ENCODE measurements at places on chromosomes 5 and 9.

DNA sequence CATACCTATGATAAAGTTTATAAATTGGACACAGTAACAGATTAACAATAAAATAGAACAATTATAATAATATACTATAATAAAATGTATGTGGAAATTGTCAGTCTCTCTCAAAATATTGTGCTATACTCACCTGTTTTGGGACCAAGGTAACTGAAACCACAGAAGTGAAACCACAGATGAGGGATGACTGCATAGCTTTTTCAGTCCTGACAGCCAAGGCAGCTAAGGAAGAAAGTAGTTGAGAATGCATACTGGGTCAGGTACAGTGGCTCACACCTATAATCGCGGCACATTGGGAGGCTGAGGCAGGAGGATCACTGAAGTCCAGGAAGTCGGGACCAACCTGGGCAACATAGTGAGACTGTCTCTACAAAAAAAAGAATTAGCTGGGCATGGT, 8.9 kb downstream of the SRP19 start:
- DNase-seq = no peak

- no peak for DNase-seq
Observed at GRCh38 chr5:67176936-67177335, 19.7 kb downstream of the CD180 start.

DNA sequence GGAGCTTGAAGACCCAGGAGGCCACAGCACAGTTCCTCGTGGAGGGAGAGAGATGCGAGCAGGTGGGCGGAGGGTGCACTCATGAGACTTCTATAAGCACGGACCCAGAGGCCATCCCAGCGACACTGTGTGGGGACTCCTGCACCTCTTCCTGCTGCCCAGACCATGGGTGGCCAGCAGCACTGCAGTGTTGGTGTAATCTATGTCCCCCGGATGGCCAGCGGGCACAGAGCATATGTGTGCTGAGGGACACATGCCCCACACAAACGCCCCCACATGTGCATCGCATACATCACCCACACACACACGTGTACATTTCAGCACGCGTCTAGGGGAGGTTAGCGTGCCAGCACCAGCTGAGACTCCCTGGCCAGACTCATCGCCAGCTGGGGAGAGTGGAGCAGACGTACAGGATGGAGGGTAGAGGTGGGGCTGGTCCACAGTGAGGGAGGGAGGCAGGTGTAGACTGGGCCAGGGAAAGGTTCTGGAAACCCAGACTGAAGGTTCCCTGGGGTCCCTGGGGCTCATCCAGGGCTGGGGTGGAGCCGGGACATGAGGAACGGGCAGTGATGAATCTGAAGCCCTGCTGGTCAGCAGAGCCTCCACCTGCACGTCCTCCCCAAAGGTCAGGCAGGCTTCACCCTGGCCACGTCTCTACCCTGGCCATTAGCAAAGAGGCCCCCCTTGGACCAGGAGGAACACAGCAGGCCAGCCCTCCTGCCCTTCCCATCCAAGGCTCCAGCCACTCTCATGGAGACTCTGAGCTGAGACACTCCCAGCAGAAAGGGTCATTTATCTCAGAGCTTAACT, 27.6 kb downstream of the ADAMTS2 start:
- DNase-seq = no peak

GRCh38 chr9:73076970-73077369, 74.7 kb upstream of the ANXA1 start:
- no peak for DNase-seq

GRCh38 chr9:82022121-82022520, 33.5 kb downstream of the SPATA31D1 start:
- DNase-seq = no peak

DNA sequence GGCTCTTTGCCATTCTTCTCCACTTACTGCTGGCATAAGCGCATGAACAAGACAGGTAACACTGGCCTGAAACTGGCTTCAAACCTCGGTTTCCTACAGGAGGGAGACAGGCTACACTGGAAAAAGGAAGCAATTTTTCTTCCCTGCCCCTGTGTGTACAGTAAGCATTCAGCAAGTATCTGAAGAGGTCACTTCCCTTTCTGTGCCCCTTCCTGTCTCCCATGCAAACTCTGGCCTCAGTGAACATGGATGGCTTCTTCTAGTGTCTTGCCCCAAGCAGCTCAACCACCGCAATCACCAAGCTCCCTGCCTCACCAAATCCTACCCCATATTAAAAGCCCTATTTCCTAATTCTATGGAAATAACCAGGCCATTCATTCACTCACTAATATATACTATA, 42.4 kb downstream of the SERINC5 start:
- no peak for DNase-seq

- no peak for DNase-seq
Observed at GRCh38 chr9:132531195-132531594, 51.2 kb upstream of the BARHL1 start.

- no peak for DNase-seq
Observed at GRCh38 chr5:132209131-132209530, 18.5 kb downstream of the P4HA2 start.

DNA sequence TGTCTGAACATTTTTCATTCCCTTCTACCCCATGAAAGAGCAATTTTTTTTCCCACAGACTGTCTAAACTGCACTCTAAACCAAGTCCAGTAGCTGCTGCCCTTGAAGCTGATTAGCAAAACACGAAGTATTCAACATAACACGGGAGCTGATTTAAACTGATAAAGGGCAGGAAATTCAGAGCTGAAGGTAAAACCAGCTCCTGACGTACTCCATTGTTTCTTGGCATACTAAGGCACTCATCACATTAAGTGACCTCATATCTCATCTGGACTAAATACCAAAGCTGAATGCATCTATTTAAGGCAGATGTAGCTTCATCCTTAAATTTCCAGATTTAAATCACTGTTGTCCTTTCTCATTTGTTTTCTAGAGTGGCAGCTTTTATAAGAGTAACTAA, 12.0 kb downstream of the GDF9 start:
- DNase-seq = no peak

GRCh38 chr5:133665571-133665970, 53.2 kb upstream of the FSTL4 start:
- no peak for DNase-seq

- no peak for DNase-seq
Observed at GRCh38 chr5:55276771-55277170, 30.7 kb downstream of the DHX29 start.

- DNase-seq = no peak
Observed at GRCh38 chr9:112605963-112606699, 111.8 kb downstream of the INIP start.

- DNase-seq = no peak
Observed at GRCh38 chr9:21615446-21615845, 133.3 kb upstream of the IFNE start.

- DNase-seq = no peak
Observed at GRCh38 chr5:11302663-11303062, 541.6 kb upstream of the DAP start.

DNA sequence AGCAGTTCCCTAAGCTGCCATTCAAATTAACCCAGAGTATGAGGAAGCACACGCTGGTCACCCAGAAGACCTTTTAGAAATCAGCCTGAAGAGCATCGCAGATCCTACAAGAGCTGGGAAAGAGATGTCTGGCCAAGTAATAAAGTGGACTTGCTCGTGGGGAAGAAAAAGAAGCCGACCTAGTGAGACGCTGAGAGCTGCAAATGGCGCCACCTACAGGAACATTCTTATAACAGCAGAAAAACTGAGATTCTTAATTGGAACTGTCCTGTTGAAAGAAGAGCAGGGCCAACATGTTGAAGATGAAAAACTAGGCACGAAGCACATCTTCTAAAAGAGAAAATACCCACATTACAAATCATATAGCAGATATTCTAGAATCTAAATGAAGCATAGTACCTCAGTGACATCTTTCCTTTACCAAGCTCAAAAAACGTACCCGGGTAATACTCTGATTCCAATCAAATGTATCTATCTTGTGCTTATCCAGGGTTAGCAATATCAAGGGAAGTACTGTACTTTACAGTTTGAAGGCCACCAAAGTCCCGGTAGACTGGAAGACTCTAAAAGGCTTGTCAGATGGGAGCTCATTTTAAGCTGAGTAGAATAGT, 3.9 kb upstream of the GNAQ start:
- peak; percentile 17 for DNase-seq

DNA sequence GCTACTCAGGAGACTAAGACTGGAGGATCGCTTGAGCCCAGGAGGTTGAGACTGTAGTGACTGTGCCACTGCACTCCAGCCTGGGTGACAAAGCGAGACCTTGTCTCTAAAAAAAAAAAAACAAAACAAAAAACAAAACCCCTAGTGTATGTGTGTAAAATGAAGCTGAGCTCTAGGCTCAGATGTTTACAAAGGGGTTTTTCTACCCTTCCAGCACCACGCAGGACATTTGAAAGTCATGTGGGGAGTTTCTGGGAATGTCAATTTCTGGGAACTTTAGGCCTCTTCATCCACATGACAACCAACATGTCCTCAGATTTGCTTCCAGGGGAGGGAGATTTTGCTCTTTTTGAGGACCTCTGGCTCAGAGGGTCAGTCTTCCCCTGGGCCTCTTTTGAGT, 42.4 kb upstream of the AIF1L start:
- DNase-seq = no peak

GRCh38 chr5:17364987-17365810, 132.8 kb upstream of the TAF11L2 start:
- no peak for DNase-seq

DNA sequence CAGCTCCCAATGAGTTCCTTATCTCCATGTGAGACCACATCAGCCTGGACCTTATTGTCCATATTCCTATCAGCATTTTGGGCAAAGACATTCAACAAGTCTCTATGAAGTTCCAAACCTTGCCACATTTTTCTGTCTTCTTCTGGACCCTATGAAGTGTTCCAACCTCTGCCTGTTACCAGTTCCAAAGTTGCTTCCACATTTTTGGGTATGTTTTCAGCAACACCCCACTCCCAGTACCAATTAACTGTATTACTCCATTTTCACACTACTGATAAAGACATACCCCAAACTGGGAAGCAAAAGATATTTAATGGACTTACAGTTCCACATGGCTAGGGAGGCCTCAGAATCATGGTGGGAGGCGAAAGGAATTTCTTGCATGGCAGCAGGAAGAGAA, 548.5 kb downstream of the CHSY3 start:
- no peak for DNase-seq

- no peak for DNase-seq
Observed at GRCh38 chr5:75964008-75964407, 119.2 kb upstream of the SV2C start.

GRCh38 chr9:4417578-4418325, 72.5 kb upstream of the SLC1A1 start:
- no peak for DNase-seq

DNA sequence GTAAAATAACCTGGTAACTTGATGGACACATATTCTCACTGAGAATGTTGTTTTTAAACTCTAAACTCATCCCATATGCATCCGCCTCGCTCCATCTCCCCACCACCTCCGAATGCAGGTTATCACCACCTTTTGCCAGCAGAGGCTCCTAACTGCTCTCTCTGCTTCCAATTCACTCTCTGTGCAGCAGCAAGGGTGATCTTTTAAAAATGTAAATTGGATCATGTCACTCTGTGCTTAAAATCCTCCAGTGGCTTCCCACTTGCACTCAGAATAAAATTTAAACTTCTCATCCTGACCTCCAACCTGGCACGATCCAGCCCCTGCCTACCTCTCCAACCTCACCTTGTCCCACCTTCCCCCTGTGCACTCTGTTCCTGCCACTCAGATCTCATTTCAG, 317.2 kb downstream of the ZSWIM6 start:
- DNase-seq = no peak

DNA sequence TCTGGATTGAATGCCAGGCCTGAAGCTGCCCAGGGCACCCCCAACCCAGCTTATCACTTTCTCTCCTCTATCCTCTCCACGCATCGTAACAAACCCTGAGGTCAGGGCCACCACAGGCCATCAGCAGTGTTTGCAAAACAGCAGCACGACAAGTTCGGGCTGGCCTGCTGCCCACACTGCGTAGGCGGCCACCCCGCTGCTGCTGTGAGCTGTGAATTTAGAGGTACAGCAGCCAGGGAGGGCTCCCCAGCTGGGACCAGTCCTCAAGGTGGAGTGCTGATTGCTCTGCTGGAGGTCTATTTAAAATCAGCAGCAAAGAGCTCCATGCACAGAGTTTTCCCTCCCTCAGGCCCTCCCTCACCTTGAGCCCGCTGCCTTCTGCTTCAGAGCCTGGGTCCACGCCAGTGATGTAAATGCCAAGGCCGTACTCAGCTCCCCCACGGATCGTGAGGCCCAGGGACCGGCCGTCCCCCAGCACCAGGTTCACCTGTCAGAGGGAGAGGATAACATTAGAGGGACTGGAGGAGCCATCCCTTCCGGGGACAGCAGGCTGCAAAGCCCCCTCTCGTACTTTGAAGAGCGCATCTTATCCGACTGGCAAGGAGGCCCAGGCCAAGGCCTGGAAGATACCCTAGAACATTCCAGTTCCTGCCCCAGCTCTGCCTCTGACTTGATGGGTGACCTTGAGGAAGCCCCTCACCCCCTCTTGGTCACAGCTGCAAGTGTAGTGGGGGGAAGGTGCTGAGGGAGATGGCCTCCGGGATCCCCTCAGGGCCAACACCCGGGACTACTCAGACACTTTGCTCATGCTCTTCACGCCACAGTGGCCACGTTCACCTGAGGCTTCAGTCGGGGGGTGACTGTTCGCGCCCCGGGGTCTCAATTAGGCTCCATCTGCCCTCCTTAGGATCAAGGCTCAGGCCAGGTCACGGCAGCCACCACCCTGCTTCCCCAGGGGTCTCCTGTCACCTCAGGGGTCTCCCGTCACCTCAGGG, 39.1 kb downstream of the WHRN start:
- DNase-seq = no peak

- DNase-seq = no peak
Observed at GRCh38 chr9:121485623-121486022, 14.0 kb downstream of the GGTA1 start.

- DNase-seq = no peak
Observed at GRCh38 chr5:25891691-25892090, 1146.7 kb downstream of the CDH9 start.

DNA sequence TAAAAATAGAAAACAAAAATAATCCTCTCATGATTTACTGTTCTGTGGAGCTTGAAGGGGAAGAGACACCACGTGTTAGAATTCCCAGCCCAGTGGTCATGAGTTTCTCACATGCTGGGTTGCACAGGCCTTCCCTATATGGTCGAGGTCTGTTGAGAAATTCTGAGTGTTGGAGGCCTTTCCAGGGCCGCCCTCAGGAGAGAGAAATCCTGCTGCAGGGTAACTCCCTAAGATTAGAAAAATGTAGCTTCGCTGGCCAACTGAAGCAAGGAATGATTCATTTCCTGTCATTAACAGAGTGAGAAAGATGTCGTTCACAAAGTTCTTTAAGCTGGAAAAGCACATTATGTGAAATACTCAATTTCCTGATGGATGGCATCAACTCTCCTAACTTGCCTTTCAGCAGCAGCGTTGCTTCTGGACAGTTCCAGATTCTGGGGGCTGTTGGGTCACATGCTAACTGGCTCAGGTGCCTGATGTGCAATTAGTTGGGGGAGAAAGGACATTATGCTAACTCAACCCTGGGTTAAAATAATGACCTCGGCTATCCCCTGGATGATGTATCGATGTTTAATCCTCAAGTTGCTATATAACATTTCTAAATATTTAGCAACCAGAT, 104.8 kb upstream of the CD180 start:
- no peak for DNase-seq

GRCh38 chr9:13665418-13666066, 386.1 kb upstream of the MPDZ start:
- no peak for DNase-seq

- peak; percentile 68 for DNase-seq
Observed at GRCh38 chr9:126860077-126860756, at the start of gene ZBTB34. ZBTB34 (plus strand) TSS chr9:126860639; CDS start chr9:126879400, 18,761 bp downstream.

All from activated CD8-positive, alpha-beta memory T cell treated with anti-CD3 and anti-CD28 coated beads for 1 hour (primary cell).